ENCODE measurements at places on chromosomes 7 and 10. TPM values are rescaled to one million over a fixed set of nuclear protein-coding genes. Genes with fewer than 3 reads are reported as not detected.
A peak's percentile ranks its signal among the peaks of the same experiment; 100 is the strongest.

- DNase-seq = no peak
These were observed 111.1 kb downstream of the RNF216 start for GRCh38 chr7:5670183-5670935.

The CDK6 gene
- total RNA-seq = 89.8 TPM

The DEPP1 gene
- 0.84 TPM for total RNA-seq

The GRID1 gene
- total RNA-seq = not detected

- DNase-seq = no peak
These were observed 75.7 kb upstream of the NANOS1 start for GRCh38 chr10:118953598-118954393.

DNA sequence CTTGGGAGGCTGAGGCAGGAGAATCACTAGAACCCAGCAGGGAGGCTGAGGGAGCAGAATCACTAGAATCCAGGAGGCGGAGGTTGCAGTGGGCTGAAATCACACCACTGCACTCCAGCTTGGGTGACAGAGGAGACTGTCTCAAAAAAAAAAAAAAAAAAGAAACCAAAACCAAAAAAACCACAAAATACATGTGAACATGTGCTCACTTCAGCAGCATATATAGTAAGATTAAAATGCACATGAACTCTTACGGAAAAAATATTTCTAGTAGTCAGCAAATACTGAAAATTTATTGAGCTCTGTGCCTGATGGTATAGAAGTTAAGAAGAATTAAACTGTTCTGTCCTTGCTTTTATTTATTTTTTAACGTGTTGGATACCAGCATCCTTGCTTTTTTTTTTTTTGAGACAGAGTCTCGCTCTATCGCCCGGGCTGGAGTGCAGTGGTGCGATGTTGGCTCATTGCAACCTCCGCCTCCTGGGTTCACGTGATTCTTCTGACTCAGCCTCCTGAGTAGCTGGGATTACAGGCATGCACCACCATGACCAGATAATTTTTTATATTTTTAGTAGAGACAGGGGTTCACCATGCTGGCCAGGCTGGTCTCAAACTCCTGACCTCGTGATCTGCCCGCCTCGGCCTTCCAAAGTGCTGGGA is 9.6 kb upstream of the ZNF487 start:
- no peak for DNase-seq

The GNAI1 gene
- 30.4 TPM for total RNA-seq

DNA sequence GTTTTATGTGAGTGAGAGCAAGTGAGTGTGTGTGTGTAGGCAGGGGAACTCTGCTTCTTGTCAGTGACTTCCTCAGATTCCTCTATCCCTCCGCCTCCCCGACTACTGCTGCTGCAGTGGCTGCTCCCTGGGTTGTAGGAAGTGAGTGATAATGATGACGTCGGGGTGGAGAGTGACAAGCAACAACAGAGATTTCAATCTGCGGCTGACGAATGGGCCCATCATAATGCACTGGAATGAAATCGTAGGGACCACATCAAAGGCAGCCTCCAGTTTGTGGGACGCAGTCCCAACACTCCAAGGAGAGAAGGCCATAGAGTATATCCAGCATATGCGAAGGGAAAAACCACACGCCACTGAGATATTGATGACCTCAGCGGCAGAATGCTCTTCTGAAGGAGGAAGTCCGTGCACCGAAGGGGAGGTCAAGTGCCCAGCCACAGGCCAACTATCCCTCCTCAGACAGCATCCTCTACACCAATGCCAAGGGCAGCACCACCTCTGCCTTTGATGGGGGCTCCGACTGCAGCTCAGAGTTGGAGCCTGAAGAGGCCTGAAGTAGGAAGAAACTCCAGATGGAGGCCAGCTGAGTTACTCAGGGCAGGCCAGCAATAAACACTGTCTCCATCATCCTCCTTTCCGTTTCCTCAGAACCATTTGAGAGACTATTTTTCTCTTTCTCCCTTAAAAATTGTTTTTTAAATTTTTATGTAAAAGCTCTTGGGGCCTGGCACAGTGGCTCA is 11.3 kb upstream of the STMP1 start:
- DNase-seq = no peak

DNA sequence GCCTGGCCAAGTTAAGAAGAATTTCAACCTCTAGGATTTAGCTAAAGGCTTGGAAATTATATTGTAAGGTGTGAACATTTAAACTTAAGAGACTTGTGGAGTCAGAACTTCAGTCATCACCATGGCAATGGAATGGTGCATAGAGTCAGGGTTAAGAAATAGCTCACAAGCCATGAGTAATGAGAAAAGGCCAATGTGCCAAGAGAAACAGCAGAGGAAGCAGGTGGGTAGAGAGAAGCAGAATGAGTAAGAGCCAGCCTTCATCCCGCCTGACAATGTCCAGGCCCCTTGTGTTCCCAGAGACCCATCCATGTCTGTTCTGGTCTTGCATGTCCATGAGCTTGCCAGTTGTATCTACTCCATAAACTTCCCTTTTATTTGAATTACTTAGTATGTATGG is 62.6 kb upstream of the TBX20 start:
- DNase-seq = peak; percentile 54

DNA sequence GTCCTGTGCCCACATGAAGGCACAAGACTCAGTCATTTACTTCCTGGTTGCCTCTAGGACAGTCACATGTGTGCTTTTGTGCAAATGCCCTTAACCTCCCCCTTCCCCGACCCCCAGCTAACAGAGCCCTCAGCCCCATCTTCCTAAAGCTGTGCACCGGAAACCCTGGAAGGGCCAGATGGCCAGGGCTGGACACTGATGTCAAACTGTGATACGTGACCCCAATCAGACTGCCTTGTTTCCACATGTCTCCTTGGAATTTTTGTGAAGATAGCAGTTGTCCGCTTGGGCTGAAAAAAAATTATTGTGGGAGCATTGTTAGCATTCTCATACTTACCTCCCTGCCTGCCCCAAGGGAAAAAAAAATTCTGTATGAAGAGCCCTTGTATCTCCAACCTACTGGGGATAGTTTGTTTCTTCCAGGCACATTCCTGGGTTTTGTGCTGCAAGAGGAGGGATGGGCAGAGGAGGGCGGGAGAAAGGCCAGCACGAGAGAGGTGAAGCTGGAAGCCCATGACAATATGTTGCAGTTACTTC is 17.0 kb upstream of the ADAM12 start:
- no peak for DNase-seq

The CAV2 gene
- total RNA-seq = 171 TPM

DNA sequence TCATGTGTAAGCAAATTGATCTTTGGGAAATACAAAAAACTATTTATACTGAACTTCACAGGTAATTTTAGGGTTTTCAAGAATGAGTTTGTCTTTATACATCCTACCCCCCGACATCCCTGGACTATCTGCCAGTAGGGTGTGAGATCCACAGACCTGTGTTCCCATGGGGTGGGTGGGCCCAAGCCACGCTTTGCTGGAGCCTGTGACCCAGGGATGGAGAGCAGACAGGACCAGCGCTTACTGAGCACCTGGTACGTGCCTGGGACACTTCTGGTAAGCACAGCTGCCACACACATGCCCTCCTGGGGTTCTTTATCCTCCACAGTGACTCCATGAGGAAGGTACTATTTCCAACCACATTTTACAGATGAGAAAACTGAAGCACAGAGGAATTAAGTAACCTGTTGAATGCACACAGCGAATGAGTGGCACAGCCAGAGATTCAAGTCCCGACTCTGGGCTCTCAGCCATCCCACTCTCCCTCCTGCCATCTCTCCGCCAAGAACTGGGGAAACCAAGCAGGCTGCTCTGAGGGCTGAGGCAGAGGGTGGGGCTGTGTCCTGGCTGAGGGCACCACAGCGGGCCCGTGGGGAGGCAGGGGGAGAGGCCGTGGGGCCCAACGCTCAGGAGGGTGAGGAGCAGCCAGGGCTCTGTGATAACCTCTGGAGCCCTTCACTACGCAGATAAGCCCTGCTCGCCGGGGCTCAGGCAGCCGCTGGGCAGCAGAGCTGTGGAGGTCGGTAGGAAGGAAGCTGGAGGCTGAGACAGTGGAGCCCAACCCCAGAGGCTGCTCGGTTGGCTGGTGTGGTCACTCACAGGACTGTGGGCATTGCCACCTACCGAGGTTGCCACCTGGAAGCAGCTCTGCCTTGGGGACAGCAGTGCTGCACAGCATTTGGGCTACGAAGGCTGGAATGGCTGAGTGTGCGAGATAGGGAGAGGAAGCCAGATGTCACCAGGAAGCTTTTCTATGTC is 124.2 kb downstream of the ARHGAP22 start:
- no peak for DNase-seq

DNA sequence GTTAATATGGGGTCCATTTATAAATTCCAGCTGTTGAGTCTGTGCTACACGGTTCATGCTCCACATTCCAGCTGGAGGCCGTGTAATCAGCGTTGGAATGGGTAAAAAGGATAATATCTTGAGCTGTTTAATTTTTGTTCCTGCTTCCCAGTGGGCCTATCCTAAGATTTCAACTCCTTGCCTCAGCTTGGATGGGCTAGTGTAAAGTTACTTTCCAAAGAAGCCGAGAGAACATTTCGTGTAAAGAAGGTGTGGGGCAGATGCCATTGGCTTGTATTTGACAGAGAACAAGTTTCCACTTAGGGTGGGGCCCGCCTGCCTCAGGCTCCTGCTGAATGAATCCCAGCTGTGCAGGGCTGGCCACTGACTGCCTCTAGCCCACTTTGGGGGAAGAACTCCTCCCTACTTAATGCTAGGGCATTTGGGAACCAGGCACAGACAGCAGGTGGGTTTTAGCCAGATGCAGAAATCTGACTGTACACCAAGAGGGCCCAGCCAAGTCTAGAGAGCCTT is 125.9 kb upstream of the LYZL2 start:
- DNase-seq = no peak

DNA sequence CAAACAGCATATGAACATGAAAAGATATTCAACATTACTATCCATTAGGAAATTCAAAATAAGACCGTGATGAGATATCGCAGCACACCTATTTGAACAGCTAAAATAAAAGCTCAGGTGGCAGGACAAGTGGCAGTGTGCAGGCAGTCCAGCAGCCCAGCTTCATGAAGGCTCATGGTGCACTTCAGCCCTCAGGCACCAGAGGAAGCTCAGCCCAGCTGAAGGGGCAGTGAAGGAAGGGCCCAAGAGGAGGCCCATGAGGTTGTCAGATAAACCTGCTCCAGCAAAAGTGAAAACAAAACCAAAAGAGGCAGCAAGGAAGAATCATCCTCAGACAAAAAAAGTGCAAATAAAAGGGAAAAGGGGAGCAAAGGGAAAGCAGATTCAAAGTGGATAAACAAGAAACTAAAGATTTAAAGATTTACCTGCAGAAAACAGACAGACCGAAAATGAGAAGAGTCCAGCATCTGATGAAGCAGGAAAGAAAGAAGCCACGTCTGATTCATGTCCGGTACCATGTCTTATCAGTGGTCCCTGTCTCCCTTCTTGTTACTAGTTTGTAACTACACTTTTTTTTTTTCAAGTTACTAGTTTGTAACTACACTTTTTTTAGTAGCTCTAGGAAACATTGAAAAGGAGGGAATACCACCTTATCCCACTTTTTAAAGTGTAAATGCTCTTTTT is 15.0 kb upstream of the FAM24B start:
- no peak for DNase-seq

The COPS6 gene
- 85.2 TPM for total RNA-seq

The EIF3A gene
- 226 TPM for total RNA-seq

The SPDYE2 gene
- 0.22 TPM for total RNA-seq
